ENCODE measurements at places on chromosomes 12 and 14.

DNA sequence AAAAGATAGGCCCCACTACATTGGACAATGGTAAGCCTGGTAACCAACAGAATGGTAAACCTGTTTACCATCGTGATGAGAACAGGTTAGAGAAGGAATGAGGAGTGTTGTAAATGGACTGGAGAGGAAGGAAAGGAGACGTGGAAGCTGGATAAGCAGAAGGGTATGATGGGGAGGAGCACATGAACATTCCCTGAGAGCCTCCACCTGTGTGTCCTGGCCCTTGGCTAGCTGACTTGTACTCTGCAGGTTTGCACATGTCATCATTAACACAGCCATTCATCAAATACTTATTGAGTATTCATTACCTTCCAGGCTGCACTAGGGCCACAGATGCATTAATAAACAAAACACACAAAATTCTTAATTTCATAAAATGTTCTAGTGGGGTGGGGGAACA, 4.3 kb upstream of the IL26 start:
- DNase-seq = no peak

GRCh38 chr14:21999402-21999801, 325.8 kb upstream of the OR4E1 start:
- DNase-seq = no peak

GRCh38 chr12:116863275-116863767, 17.9 kb downstream of the HRK start:
- DNase-seq = no peak

DNA sequence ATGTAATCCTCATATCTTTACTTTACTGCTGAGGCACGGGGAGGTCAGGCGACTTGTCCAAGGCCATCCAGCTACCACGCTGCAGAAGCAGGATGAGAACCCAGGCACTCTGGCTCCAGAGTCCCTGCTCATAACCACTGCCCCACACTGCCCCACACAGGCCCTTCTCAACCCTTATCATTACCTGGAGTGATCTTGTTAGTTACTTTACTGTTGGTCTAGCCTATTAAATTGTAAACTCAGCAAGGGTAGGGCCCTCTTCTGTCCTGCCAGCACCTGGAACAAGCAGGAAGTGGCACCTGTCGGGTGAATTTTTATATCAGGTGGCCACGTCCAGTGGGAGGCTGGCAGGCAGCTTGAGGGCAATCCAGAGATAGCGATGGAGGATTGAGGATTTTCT, 12.2 kb downstream of the FAIM2 start:
- no peak for DNase-seq

- DNase-seq = peak; percentile 43
These were observed 101.9 kb downstream of the SETD3 start for GRCh38 chr14:99378782-99379214.
